ENCODE measurements at places on chromosomes 12 and 14.

DNA sequence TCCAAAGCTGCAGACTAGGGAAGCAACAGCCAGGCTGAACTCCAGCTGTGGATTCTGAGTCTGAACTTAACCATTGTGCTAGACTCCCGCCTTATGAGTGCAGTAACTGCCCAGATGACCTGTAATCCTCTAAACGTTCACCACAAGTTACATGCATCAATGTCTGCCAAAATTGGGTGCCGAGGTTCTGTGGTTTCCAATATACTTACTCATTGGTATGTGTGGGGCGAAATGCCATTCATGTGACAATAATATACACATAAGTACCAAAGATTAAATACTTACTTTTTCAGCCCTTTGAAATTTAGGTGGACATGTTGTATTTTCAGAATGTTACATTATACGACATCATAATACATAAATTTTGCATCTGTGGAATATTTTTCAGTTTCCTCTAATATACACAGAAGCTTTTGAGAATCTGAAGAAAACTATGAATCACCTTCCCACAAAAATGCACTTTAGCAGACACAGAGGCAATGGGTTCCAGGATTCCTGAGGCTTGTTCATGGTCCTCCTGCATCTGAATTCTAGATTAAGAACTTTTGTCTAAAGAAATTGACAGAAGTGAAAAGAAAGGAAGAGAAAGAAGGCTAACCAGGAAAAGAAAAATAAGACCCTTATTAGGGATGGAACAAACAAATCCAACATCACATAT, 31.7 kb downstream of the GRIP1 start:
- DNase-seq = no peak

DNA sequence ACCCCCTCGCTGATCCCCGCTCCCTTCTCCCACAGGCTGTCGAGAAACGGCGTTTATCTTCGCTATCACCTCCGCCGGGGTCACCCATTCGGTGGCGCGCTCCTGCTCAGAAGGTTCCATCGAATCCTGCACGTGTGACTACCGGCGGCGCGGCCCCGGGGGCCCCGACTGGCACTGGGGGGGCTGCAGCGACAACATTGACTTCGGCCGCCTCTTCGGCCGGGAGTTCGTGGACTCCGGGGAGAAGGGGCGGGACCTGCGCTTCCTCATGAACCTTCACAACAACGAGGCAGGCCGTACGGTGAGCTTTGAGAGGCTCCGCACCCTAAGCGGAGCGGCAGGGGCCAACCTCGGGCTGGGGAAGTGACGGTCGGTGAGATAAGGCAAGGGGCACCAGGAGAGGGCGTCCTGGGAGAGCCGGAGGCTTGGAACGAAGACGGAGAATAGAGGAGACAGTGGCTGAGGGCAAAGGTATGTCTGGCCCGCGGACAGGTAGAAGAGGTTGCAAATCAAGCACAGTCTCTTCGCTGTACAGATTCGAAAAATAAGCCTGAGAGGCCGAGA, 2.3 kb downstream of the WNT1 start:
- peak; percentile 56 for DNase-seq

DNA sequence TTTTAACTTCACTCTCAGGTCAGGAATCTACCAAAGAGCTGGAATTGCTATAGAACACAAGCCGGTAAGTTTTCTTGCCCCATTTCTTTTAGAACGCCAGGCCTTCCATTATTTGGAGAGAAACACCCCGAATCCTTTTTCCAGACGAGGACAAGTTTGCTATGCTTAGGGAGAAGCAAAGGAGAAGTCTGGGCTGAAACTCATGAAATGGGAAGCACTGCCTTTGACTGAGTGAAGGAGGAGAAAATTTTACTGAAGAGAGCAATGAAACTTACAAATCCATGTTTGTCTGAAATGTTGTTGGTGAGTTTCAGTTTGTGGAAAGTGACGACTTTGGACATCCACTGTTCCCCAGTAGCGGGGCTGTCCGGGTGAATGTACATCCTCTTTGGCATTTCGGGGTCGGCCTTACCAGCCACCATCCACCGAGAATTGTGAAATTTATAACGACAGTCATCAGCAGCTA, 3.3 kb downstream of the TBX3 start:
- no peak for DNase-seq

DNA sequence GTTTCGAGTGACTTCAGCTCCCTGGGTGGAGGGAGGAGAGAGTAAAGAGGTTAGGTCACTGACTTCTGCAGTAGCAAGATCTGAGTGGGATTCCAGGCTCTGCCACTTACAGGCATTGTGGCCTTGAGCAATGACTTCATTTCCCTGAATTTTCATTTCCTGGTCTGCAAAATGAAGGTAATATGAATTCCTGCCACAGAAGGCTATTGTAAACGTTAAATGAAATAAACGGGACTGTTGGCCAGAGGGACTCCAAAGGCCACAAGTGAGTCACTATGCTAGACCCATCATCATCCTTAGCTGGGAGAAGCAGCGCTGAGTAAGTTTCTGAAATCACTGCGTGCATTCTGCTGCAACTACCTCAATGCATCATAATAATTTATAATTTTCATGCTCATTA, 807.8 kb downstream of the AACS start:
- DNase-seq = no peak

DNA sequence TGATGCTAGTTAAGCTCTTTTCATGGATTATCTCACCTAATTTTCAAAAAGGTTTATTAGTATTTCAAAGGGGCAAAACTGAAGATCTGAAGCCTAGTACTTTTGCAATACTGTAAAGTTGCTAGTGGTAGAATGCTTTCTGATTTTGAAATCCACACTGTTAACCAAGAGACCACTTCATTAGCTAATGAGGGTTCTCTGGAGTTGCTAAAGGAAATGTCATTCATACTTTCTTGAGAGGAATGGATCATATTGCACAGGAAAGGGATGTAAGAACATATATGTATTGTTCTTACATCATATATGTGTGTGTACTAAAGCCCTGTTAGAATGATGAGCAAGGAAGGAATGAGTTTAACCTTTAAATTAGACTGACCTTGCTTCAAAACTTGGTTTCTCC, 39.0 kb upstream of the LDHB start:
- no peak for DNase-seq

DNA sequence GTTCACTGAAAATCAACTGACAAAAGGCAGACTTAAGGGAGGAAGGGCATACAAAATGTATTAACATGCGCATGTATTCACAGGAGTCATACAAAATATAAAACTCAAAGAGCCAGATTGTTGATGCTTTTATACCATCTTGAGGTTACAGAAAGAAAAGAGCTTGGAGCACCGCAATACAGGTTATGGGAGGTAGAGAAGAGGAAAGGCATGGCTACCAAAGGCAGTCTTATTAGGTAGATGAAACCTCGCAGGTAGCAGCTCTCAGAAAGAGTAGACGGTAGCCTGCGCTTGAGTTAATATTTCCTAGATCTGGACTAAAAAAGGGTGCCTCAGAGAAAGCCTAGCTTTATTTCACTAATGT, 69.0 kb upstream of the DHRS4 start:
- no peak for DNase-seq

- no peak for DNase-seq
Measured at GRCh38 chr14:47438650-47439140, 236.7 kb downstream of the MDGA2 start.

DNA sequence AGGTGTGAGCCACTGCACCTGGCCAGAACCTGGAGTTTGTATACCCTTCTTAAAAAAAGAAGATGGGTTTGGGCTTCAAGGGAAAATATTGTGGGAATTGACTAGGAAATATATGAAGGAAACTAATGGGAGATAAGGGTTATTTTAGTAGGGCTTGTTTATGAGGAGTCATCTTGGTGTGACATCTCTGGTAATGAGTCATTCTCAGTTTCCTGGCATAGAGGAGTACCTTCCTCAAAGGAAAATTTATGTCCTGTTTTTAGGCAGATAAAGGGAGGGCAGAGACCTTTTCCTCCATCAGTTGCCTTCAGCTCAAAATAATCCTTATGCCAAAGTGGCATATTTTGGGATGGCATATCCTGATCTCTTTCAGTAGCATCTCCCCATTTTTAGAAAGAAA, 30.6 kb upstream of the NFKBIA start:
- DNase-seq = no peak

DNA sequence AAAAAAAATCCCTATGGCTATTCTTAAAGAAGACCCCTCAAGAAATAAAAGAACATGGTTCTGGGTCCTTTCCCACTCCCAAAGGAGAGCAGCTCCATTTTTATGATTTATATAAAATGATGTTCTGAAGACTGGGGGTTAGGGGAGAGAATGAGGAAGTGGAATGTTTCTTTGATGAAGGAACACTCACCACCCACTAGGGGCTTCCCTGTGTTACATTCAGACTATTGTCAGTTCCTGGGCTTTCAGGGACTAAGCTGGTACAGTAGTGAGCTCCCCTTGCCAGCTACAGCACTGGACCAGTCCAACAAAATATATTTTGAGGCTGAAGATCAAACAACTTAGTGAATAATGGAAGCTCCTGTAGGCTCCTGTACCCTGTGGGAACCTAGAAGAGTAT, 98.9 kb downstream of the HMGA2 start:
- DNase-seq = peak; percentile 22

- DNase-seq = no peak
Measured at GRCh38 chr12:73465106-73465505, 1072.5 kb upstream of the ATXN7L3B start.

GRCh38 chr14:52315355-52315718, 1.2 kb downstream of the PTGER2 start:
- no peak for DNase-seq

- DNase-seq = no peak
Measured at GRCh38 chr14:54213536-54213935, 183.3 kb upstream of the CDKN3 start.

DNA sequence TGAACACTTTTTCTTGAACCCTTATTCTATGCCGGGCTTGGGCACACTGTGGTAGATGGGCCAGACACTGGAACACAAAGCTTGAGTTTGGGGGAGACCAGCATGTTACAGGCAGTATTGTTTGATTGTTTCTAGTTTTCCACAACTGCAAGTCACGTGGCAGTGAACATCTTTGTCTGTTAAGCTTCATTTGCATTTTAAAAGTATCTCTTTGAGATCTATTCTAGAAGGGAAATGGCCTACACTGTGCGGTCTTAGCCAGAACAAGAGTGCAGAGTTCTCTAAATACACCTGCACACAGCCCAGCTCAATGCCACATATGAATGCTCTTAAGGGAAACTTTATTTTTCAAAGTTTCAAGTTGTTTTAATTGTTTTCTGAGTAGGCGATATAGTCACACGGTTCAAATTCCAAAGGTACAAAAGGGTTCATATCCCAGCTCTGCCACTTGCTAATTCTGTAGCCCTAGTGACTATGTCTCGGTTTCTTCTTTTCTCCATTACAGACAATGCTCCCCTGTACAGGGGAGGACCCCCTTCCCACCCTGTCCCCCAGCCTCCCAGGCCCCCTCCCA, 24.9 kb downstream of the RIN3 start:
- DNase-seq = peak; percentile 63

DNA sequence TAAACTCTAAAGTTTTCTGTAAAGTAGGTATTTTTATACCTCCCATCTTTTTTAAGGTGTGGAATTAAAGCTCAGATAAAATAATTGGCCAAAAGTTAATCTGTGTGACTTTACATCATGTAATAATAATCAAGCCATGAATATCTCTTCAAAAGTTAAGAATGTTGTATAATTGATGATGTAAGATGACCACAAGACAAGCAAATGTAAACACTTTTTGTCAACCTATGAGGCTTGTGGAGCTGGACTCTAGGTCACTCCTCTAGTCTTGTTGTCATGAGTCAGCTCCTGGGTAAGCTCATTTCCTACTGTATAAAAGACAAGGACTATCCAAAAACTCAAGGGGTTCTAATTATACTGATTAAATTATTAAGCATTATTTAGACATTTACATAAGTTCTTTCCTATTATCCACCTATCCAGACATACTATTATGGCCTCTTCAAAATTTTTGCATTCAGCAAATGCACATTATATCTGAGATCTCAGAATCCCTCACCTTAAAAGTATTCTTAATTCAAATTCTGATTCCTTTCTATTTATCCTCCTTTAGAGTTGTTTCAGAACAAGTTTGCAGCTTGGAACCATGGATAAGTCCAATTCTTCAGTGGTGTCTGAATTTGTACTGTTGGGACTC, at the start of gene OR4K5:
Gene OR4K5, plus strand, starts transcription at position 587 of the 637 bp plus-strand sequence. Its CDS starts 0 bp downstream, at position 587.
- DNase-seq = no peak

DNA sequence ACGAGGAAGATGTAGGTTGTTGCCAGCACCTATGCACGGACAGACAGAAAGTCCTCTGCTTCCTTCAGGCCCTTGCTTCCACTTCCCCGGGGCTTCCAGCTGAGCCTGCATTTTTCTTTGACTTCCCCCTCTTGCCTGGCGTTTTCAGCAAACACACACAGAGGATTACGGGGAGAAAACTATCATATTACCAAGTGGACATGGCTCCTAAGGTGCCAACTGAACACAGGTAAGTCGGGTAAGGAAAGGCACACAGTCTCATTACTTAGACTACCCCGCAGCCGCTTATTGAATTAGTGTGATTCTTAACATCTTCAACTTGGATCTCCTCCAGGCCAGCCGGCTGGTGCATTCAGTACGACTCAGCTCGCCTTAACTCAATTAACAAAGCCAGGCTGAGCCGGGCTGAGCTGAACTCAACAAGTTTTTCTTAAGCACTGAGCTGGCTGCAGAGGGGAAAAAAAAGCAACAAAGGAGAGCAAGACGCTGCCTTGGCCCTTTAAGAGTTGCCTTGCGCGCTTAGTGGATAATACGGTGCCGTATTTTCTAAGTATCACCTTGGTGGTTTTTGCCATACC, 19.2 kb upstream of the MAP1LC3B2 start:
- DNase-seq = no peak
